ENCODE measurements at places on chromosomes 4 and X.

GRCh38 chr4:115454228-115454627, 340.8 kb upstream of the NDST4 start:
- DNase-seq, result no peak

GRCh38 chr4:85772470-85772869, 297.5 kb downstream of the ARHGAP24 start:
- DNase-seq, result no peak

GRCh38 chr4:89992744-89993143, 98.1 kb downstream of the MMRN1 start:
- no peak for DNase-seq

- no peak for DNase-seq
Measured at GRCh38 chr4:180827232-180828009, 1415.8 kb upstream of the TENM3 start.

- no peak for DNase-seq
Measured at GRCh38 chr4:72432282-72432681, 136.7 kb downstream of the ADAMTS3 start.

DNA sequence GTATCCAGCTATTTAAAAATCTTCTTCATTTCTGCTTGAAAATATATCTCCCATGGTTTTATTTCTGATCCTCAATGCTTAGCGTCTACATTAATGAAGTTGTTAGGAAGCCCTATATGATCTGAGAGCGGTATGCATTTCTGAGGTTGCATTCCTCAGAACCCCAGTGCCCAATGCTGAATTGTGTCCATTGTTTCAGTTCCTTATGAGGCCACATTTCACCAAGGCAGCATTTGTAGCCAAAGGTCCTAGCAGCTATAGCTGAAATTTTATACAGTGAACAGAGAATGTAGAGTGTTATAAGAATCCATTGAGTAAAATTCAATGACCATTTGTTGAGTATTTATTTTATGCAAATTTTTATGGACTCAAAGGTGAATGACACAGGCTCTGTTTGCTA, 209.5 kb downstream of the PCDH7 start:
- no peak for DNase-seq

DNA sequence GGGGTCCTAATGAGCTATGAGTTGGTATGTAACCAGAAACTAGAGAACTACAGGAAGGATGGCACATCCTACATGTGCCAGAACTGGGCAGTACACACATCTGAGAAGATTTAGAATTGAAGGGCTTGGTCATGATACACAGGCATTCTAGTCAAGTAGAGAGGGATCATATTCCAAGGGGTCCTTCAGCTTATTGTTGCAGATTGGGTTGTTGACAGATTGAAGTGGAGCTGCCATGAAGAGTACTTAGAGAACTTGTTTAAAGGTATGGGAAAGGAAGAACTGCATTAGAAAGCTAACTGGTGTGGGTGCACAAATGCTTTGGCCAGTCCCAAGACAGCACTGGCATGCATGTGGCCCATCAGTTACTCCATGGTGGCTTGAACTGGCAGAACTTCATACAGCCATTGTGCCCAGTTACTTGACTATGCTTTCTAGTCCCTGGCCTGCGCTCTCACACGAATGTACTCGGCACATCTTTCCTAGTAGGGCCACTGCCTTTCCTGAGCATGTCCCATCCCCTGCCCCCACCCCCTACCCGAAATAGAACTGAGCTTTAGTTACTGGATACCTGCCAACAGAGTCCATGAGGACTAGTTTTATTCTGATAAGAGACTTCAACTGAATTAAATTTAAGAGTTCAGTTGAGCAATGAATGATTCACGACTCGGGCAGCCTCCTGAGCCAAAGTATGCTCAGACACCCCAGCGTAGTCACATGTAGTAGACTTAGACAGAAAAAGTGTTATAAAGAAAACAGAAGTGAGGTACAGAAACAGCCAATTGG, 64.0 kb downstream of the CCNG2 start:
- DNase-seq, result no peak

DNA sequence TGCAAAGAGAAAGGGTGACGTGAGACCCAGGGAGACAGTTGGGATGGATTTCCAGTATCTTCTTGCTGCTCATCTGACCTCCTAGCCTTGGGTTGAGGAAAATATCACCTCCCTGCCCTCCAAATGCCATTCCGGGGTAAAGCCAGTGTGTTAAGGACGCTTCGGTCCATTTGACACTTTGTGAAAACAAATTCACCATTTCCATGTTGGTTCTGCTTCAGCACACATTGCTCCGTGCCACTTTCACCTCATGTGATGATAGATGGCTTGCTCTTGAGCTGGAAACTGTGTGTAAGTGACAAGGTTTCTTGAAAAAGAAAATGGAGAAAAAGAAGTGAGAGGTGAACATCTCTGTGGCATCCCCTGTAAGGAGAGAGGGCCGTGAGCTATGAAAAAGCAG, 256.1 kb upstream of the PGRMC2 start:
- DNase-seq, result no peak

DNA sequence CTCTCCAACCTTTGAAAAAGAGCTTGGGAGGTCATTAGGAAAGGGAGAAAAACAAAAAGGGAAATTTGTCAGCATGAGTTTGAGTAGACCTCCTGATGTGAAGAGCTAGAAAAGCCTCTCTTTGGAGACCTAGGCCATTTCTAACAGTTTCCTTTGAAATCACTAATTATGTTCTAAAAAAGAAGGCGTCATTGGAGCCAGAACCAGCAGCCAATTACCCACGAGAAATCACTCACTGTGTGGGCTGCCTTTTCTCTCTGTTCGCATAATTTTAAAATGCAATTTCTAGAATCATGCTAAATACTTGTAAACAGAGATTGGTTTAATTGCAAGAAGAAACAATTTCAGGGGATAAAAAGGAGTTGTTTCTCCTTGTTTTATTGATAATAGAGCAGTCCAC, 246.3 kb upstream of the GATB start:
- DNase-seq, result no peak

GRCh38 chr4:26386386-26386785, 65.6 kb downstream of the RBPJ start:
- no peak for DNase-seq

- no peak for DNase-seq
Measured at GRCh38 chr4:36288731-36289426, 7.5 kb downstream of the DTHD1 start.

Data from stimulated activated CD4-positive, alpha-beta T cell treated with anti-CD3 and anti-CD28 coated beads, Interleukin-2, amount 100 ng/mL, for 4 hours (primary cell).